CD4-positive, alpha-beta T cell treated with Interleukin-17A for 1 hour (primary cell): ENCODE measurements at places on chromosomes 7 and 10.
A peak's percentile ranks its signal among the peaks of the same experiment; 100 is the strongest.

DNA sequence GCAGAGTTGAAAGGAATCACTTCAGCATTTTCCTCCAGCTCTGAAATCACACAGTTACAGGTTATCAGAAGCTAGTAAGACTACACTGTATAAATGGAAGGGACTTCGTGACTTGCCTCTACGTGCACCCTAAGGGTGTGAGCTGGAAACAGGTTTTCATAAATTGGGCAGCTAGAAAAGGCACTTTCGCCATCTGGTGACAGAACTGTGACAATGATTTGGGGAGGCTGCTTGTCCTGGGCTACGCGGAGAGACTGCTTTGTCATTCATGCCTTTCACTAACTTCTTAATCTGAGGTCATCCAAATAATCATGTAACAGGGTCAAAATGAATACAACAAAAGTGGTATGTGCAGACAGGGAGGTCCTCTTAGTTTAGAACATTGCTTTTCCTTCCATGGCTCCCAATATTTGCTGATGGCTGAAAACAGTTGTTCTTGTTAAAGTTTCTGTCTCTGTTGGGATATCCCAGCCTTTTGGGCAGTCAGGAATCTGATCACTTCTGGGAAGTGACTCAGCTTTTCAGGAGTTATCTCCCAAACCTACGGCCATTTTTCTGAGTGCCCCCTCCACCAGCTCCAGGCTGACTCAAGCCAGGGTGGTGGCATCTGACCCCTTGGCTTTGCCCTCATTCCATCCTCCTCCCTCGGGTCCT is 17.8 kb downstream of the VWC2 start:
- DNase-seq, result no peak

DNA sequence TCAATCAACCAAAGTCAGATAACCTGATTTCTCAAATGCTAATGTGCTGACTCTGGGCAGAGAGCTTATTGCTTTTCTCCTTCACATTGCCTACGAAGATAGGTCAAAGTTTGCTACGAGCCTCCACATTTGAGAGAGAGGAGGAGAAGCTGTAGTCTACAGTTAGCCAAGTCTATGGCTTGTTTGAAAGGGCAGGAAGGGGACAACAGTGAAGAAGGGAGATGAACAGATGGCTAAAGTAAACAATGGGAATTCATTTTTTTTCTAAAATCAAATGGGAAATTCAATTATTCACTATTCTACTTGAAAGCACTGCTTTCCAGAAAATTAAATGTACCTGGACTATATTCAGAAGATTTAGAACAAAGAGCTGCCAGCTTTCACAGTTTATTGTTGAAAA is 126.7 kb upstream of the C1QL3 start:
- DNase-seq, result no peak

- DNase-seq, result no peak
Measured at GRCh38 chr7:45258533-45259226, 101.1 kb downstream of the RAMP3 start.

DNA sequence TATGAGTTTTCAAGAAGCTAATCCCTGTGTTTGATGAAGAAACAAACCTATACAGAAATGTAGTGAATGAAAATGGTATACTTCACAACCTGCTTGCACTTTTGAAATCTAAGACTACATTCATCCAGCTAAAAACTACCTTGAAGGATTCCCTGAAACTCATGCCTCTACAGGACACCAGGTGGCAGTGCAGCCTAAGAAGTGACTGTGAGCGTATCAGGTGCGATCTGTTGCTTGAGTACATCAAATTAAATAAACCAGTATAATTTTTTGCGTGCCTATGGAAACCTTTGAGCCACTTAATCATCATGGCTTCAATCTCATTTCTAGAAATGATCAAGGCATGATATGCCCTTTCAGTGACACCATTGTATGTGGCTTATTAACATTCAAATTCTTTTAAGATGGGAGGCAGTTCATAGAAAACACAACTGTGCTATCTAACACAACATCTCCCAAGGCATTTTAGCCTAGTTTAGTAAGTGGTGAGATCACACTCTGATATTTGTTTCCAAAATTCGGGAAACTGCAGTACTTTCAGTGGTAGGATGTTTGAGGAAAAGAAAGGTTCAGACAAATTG is 57.4 kb downstream of the PPP1R17 start:
- DNase-seq, result peak; percentile 33

- DNase-seq, result no peak
Measured at GRCh38 chr7:45570797-45571196, 3.4 kb upstream of the ADCY1 start.

GRCh38 chr10:31582365-31583052 is 263.5 kb downstream of the ZEB1 start:
- DNase-seq, result no peak

- DNase-seq, result peak; percentile 10
Measured at GRCh38 chr7:2641406-2642393, 9.9 kb downstream of the TTYH3 start.

DNA sequence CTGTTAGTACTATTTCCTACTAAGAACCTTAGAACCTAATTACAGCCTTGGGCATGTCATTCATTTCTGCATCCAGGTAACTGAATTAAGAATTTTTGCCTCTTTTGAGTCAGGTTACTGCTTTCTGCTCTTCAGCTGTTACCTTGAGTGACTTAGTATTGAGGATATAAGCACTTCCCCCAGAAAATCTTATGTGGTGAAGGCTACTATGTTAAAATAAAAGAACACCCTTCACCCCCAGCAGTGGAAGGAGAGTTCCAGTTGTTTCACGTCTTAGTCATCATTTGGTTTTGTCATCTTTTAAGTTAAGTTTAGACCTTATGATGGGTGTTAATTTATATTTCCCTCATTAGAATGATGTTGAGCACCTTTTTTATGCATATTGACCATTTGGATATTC is 82.8 kb downstream of the GLCCI1 start:
- no peak for DNase-seq

- DNase-seq, result no peak
Measured at GRCh38 chr10:122290334-122290733, 19.2 kb downstream of the BTBD16 start.

- DNase-seq, result no peak
Measured at GRCh38 chr7:134667899-134668298, 21.2 kb downstream of the BPGM start.

DNA sequence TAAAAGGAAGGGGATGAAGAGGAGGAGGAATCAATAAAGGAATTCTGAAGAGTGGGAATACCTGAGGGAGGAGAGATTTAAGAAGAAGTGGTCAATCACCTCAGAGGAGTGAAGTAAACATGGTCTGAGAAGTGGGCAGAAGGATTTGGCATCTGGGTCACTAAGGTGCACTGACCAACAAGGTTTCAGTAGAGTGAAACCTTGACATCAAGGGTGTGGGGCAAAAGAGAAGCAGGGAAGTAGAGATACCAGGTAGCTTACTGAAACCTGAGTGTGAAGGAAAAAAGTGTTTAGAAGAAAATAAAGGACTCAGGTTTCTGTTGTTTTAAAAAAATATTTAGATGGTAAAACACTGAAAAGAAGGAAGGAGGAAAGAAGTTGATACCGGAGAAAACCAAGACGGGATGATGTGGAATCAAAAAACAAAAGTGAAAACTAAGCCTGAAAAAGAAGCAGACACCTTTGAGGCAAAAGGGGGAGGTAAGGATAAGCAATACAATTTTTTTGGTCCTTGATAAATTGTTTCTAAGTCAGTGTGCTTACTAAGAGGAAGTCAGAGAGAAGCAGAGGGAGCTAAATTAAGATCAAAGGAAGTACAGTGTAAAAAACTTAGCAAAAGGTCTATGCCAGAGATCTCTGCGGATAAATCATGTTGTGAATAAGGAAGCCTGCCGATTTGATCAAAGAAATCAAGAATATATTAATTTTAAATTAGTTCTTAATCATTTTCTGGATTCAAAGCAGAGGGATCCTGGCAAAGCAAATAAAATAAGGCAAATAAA is 137.2 kb upstream of the GPR22 start:
- DNase-seq, result no peak

DNA sequence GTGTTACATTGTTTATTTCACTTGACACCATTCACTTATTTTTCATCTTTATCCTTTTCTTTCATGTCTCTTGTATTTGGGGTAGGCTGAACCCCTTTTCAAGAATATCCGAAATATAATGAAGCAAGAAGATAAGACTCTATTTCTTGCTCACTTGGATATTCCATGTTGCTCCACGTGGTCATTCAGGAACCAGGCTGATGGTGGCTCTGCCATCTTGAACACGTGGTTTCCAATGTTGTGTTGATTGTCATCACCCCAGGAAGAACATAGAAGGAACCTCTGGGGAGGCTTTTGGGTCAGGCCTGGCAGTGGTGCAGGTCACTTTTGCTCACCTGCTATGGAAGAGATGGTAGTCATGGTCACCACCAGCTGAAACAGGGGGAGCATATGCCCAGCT is 9.3 kb upstream of the GALNTL5 start:
- DNase-seq, result no peak

DNA sequence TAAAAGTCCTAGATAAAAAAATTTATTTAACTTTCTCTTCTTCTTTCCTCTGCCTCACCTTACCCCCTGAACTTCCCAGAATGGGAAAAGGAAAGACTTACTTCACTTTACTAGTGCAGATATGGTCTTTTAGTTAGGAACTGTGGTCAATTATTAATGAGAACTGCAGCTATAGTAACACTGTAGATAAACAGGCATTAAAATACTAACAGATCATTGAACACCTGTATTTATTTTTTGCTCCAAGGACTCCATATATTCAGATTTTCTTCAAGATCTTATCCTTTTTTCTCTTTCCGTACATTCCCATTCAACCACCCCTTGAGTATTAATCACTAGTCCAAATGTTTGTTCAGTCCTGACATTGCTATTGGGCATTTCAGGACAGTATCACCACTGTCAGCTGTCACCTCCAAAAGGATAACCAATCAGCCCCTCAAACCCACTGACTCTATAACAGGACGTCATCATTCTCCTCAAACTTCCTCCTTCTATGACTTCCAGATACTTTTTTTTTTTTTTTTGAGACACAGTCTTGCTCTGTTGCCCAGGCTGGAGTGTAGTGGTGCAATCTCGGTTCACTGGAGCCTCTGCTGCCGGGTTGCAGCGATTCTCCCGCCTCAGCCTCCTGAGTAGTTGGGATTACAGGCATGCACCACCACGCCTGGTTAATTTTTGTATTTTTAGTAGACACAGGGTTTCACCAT is 4.2 kb downstream of the CPVL start:
- DNase-seq, result no peak

GRCh38 chr7:48938539-48939295 is 14.4 kb downstream of the CDC14C start:
- no peak for DNase-seq

- DNase-seq, result no peak
Measured at GRCh38 chr7:96418581-96418980, 96.7 kb upstream of the SLC25A13 start.

- DNase-seq, result no peak
Measured at GRCh38 chr10:103706047-103706446, 149.3 kb downstream of the SH3PXD2A start.

DNA sequence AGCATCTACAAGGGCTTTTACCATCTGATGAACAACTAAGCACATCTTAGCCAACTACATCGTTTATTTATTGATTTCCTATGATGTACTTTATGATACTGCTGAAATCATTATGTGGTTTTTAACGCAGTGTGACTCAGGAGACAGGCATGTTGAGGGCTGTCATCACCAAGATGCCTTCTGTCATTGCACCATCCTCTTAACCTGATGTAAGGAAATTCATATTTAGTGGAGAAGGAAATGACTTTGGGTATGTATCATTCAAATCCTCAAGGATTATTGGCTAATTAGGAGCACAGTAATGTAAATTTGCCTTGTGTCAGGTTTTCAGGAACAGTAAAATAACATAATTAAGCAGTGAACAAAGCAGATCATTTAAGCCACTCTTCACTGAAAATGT is 138.5 kb upstream of the MGMT start:
- no peak for DNase-seq

GRCh38 chr7:140009735-140010134 is 53.0 kb downstream of the PARP12 start:
- no peak for DNase-seq

GRCh38 chr10:119296703-119297102 is 89.3 kb downstream of the GRK5 start:
- no peak for DNase-seq

DNA sequence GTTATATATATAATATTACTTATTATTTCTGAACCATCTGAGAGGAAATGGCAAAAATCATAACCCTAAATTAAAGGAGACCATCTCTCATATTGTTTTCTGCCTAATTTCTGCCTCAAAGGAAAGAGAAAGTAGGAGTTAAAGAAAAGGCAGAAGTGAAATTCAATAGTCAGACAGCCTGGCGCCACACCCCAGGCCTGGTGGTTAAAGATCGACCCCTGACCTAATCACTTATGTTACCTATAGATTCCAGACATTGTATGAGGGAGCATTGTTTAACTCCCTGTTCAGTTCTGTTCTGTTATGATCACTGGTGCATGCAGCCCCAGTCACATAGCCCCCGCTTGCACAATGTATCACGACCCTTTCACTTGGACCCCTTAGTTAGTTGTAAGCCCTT is 24.9 kb upstream of the CHST3 start:
- DNase-seq, result no peak

- no peak for DNase-seq
Measured at GRCh38 chr7:72244826-72245398, 167.2 kb downstream of the CALN1 start.

GRCh38 chr7:85103357-85103756 is 83.5 kb downstream of the SEMA3D start:
- no peak for DNase-seq

- no peak for DNase-seq
Measured at GRCh38 chr7:47285860-47286491, 295.9 kb downstream of the TNS3 start.

GRCh38 chr10:133154411-133154810 is 5.6 kb upstream of the KNDC1 start:
- no peak for DNase-seq

GRCh38 chr7:521221-522070 is 1.8 kb upstream of the PDGFA start:
- peak; percentile 32 for DNase-seq

DNA sequence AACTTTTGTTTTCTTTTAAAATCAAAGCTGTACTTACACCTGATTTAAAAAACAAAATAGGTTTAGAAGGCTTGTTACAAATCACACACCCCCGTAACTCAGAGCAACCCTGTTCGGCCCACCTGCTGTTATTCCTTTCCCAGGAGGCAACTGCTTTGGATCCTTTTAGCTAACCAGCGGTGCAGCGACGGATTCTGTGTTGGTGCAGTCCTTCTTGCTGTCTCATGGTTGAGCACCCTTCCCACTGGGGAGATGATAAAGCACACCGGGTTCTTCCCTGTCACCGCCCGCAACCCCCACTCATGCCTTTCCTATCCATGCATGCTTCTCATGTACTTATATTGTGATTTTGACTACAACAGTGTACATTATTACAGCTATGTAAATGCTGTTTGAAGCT is 24.8 kb upstream of the MKI67 start:
- no peak for DNase-seq

DNA sequence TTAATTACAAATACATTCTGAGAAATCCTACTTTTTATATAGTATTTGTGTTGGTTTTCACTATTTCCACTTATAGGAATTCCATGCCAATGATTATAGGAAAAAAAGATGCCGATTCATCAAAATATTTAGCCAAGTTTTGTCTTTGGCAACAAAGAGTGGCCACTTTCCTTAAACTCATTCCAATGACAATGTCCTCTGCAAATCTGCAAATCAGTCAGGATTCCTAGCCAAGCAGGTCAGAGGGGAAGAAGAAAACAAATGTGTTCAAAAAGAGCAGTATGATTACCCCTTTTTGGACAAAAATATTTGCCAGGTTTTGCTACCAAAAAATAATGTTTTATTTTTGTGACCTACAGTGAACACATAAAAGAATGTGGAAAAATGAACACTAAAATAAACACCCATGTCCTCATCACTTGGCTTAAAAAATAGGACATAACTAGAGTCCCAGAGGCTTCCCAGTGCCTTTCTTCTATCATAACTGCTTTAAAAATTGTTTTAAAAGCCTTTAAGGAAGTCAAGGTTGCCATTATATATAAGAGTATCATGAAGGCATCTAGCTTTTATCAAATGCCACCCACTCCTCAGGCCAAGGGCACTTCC is 125.9 kb downstream of the ADAM12 start:
- no peak for DNase-seq
